Dorsolateral prefrontal cortex (tissue), 122 donors: ENCODE measurements at places on chromosomes 2 and 18.

- no peak for DNase-seq
Observed at GRCh38 chr18:50312296-50313030, 25.0 kb upstream of the CXXC1 start.

DNA sequence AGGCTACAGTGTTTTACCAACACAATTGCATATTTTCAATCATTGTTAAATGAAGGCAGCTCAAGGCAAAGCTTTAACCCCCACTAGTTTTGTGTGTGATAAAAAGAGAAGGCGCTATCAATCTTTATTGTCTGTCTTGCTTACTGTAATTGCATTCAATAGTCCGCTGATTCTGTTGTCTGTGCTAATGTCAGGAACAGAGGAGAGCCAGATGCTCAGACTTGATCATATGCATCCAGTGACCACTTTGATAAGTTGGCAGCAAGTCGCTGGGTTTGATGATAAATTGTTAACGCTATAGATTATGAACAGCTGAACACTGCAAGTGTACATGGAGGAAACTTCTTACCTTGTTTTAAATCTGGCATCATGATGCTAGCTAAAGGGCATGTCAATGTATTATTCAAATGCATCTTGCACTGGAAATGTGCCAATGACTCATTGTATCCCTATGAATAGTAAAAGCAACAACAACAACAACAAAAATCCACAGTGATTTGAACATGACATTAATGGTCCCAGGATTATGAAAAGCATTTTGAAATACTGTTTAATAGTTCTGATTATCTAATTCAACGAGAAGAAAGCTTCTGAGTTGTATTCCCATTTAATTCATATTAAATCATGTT lies 423.5 kb upstream of the FANCL start:
- no peak for DNase-seq

DNA sequence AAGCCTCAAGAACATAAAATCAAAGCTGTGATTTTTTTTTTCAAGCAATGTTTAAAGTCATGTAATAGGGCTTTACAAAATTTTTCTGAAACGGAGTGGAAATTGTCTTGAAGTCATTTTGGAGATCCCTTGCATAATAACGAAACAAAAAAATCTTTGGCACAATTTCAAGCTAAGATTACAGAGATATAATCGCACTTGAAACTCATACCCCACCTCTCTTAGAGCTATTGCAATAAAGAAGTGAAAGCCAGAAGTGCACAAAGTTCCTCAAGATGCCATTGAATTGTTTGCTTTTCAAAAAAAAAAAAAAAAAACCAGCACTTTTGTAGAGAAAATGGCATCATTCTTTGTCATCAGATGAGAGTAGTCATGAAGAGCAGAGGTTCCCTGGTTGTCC lies 152.3 kb downstream of the PAX3 start:
- no peak for DNase-seq

GRCh38 chr2:9115229-9115628 lies 91.4 kb upstream of the ASAP2 start:
- DNase-seq: no peak

- no peak for DNase-seq
Observed at GRCh38 chr2:235041918-235042575, 90.2 kb downstream of the SH3BP4 start.

GRCh38 chr2:8477552-8478470 lies 204.0 kb upstream of the ID2 start:
- DNase-seq: no peak

- no peak for DNase-seq
Observed at GRCh38 chr2:79887747-79888374, 375.0 kb downstream of the CTNNA2 start.

DNA sequence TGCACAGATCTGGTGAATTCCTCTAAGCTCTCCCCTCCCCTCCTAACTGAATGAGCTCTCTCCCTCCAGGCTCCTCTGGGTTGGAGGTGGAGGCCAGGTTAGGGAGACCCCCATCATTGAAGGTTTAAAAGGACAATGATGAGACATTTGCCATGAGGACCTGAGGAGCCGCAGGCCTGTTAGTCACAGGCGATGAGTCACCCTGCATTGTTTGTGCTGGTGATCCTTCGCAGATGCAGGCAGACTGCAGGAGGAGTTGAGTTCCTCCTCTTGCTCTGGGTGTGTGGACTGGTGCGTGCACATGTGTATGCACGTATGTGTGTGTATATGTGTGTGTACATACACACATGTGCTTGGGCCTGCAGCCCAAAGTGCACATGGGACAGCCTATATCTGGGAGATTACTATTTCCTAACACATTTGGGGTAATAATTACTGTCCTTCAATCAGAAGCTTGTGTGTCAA lies 42.0 kb downstream of the MCFD2 start:
- DNase-seq: peak; percentile 54

DNA sequence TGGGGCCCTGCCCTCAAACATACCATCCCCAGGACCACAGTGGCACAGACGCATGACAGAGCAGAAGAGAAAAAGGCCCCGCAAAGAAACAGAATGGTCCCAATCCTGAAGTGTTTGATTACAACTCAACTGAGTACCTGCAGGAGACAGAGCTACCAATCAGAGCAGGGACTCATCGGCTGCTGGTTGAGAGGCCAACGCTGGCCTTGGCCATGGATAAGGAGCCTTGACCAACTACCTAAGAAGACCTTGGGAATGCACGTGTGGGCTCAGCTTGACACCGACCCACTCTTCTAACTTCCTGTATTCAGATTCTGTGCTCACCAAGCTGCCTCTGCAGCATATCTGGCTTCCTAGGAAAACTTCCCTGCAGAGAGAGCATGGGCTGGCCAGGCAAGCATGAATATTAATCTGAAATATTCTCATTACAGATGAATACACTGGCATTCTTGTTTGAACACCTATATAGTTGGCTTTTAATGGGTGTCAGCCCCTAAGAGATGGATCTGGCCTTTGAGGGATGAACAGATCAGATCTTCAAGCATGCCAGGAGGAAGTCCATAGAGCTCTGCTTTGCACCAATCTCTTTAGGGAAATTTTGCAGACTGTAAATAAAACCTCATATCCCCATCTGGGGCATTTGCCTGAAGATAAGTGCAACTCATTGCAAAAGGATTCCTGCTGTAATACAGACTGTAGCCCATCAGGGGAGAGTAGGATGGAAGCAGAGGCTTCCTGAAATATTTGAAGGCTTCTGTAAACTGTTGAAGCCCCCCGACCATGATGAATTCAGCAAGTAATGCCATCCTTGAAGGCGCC lies 135.4 kb downstream of the BCL2 start:
- no peak for DNase-seq

DNA sequence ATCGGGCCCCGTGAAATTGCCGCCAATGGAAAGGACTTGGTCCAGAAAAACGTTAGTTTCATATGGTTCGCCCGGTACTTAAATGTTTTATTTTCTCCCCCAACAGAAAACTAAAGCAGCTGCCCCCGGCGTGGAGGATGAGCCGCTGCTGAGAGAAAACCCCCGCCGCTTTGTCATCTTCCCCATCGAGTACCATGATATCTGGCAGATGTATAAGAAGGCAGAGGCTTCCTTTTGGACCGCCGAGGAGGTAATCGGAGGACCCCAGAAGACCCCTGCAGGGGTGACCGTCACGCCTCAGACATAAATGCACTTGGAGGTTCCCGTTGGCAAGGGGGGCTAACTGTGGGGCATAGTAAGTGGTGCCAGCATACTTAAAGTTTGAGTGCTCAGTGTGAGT lies 742 bp downstream of the RRM2 start:
- no peak for DNase-seq

- no peak for DNase-seq
Observed at GRCh38 chr2:1685957-1686783, 58.1 kb downstream of the PXDN start.

DNA sequence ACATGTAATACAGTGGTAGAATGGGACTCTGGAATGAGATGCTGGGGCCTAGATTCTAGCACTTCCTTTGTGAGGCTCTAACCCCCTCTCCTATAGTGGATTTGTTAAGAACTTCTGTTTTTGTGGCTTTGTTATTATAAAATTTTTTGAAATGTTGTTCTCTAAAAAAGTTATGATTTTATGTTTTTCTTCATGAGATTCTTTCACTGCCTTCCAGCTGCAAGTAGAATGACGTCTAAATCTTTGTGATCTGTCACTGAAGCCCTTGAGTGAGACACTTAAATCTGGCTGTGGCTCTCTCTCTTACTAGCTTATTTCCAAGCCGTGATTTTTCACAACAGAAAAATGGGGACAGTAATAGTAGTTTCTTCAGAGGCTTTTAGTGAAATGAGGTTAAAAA lies 1.6 kb downstream of the CASP8 start:
- DNase-seq: no peak

GRCh38 chr2:74080346-74080745 lies 67.4 kb downstream of the BOLA3 start:
- DNase-seq: no peak

- DNase-seq: no peak
Observed at GRCh38 chr2:174335988-174336500, 1.3 kb downstream of the SP9 start.

DNA sequence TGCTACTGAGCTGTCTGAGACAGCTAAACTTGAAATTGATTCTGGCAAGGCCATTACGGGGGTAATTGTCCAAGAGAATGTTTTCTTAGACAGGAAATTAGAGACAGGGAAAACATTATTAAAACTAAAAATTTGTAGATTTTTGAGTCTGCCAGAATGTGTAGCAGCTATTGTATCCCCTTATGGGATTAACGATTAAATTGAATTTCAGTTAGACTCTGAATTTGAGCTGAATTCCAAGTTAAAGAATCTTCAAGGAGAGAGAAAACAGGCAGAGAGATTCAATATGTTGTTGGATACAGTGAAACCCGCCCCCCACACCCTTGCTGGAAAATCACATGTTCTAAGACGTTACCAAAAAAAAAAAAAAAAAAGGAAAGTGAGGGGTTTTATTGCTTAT lies 32.7 kb upstream of the CCDC68 start:
- DNase-seq: no peak

DNA sequence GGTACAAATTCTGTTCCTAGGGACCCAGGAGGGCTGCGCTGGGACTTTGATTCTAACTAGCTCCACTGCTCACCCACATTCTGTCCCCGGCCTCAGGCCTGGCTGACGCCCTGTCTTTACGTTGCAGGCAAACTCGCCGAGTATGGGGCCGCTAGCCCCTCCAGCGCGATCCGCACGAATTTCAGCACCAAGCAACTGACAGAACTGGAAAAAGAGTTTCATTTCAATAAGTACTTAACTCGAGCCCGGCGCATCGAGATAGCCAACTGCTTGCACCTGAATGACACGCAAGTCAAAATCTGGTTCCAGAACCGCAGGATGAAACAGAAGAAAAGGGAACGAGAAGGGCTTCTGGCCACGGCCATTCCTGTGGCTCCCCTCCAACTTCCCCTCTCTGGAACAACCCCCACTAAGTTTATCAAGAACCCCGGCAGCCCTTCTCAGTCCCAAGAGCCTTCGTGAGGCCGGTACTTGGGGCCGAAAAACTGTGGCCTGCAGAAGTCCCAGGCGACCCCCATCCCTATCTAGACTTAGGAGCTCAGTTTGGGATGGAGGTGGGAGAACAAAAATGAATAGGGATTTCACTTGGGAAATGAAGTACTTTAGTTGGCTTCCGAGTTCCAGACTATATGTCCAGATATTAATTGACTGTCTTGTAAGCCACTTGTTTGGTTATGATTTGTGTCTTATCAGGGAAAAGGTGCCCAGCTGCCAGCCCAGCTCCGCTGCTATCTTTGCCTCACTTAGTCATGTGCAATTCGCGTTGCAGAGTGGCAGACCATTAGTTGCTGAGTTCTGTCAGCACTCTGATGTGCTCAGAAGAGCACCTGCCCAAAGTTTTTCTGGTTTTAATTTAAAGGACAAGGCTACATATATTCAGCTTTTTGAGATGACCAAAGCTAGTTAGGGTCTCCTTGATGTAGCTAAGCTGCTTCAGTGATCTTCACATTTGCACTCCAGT lies 1.5 kb downstream of the HOXD1 start:
- DNase-seq: no peak

GRCh38 chr2:113812204-113812603 lies 55.8 kb upstream of the SLC35F5 start:
- no peak for DNase-seq

DNA sequence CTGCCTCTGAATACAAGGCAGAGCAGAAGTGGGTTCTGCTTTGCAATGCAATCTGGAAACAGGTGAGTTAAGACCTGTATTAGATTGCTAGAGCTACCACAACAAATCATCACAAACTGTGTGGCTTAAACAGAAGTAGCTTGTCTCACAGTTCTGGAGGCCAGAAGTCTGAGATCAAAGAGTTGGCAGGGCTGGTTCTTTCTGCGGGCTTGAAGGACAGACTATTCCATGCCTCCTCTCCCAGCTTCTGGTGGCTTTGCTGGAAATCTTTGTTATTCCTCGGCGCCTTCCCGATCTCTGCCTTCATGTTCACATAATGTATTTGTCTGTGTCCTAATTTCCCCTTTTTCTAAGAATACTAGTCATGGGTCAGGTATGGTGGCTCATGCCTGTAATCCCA lies 58.4 kb downstream of the SAP130 start:
- DNase-seq: no peak

DNA sequence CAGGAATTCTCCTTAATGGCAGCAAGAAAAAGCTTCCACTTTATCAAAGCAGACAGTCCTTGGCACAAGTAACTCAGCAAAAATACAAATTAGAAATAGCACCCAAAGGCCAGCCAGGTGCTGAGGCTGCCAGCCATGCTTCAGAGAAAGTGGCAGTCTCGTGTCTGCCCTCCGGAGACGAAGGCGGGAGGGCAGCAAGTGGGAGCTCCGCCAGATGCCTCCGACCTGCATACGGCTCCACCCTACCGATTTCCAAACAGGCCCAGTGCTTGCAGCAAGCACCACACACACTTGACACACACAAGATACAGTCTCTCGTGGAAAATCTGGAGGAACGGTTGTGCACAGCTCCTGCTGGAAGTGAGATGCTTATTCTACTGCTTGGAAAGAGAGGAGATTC lies 134.9 kb upstream of the REV1 start:
- peak; percentile 23 for DNase-seq

- DNase-seq: no peak
Observed at GRCh38 chr2:127859712-127860085, 1.7 kb upstream of the POLR2D start.

- DNase-seq: no peak
Observed at GRCh38 chr2:8426550-8426949, 255.3 kb upstream of the ID2 start.

GRCh38 chr18:69980982-69981804 lies 33.5 kb upstream of the CD226 start:
- DNase-seq: no peak

DNA sequence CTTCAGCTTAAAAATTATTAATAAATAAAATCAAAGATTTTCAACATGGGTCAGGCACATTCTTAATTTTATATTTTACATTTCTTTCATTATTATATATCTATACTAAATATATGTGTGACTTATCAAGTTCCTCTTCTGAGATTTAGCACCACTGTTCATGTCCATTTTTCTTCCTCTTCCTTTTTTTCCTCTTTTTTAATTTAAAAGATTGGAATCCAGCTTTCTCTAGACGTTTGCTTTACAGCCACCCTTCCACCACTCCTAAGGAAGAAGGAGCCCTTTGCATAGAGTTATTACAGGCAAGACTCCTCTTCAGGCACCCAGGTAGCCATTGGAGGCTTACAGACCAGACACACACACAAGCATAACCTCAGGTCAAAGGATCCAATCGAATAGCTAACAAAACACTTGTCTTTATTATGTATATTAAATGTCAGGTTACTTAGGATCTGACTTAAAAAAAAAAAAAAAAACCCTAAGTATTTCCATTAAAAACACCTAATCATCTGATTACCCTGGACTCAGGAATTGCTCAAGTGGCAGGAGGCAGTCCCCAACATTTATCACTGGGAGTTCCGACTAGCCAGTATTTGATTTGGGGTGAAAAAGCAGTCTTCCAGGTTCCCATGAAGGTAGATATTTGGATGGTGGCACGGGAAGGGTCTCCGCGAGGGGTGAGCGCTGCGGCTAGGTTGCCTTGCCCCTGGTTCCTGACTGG lies 2.4 kb upstream of the ZEB2 start:
- DNase-seq: no peak
